NCI-H2081 (cell line): ENCODE measurements at places on chromosomes 5 and 9.

- DNase-seq, result no peak
Measured at GRCh38 chr5:2748179-2748860, 3.2 kb downstream of the IRX2 start.

GRCh38 chr9:131773911-131774379, 34.1 kb upstream of the RAPGEF1 start:
- no peak for DNase-seq

DNA sequence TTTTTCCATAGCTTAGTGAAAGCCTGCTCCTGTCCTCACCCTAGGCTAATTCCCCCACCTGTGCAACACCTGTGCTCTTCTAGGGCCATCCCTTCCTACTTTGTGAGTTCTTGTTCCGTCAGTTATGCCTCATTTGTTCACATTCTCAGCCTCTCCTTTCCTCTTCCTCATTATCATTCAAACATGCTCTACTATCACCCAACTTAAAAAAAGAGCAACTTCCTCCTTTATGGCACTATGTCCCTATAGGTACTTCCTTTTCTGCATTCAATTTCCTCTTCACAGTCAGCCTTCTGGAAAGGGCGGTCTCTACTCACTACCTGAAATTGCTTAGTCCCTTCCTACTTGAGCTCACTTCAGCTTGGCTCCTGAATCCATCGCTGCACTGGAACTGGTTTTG, 111.8 kb upstream of the LHFPL2 start:
- no peak for DNase-seq

DNA sequence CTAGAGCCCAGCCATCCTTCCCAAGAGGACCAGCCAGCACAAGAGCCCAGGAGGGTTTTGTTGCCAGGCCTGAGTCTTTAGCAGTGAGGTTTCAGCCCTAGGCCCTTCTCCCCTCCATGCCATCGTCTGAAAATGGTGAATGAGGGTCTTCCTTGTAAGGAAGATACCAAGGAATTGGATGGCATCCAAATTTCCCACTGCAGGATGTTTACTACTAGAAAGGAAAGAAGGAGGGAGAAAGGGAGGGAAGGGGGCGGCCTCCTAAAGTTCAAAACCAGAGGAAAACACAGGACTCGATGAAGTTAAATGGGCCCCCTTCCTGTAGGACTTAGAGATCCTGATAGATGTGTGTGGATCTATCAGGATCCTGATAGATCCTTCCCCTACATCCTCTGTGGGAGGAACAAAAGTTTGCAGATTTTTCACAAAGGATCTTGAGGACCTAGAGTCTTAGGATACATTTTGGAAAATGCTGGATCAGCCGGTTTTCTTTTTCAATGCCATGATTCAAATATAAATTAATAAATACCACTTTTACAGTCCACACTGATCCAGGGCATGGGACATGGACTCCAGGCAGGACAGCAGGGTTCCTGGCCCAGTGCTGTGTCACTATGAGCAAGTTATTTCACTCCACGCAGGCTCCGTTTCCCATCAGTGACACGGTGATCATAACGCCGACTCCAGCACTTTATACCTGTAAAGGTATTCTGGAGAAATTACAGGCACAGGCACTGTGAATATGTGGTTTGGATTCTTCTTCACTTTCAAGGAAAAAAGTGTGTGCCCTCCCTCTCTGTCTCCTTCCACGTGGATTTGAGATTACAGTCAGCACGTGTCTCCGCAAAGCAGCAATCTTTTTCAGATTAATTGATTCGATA, 40.9 kb downstream of the C5orf15 start:
- DNase-seq, result no peak

DNA sequence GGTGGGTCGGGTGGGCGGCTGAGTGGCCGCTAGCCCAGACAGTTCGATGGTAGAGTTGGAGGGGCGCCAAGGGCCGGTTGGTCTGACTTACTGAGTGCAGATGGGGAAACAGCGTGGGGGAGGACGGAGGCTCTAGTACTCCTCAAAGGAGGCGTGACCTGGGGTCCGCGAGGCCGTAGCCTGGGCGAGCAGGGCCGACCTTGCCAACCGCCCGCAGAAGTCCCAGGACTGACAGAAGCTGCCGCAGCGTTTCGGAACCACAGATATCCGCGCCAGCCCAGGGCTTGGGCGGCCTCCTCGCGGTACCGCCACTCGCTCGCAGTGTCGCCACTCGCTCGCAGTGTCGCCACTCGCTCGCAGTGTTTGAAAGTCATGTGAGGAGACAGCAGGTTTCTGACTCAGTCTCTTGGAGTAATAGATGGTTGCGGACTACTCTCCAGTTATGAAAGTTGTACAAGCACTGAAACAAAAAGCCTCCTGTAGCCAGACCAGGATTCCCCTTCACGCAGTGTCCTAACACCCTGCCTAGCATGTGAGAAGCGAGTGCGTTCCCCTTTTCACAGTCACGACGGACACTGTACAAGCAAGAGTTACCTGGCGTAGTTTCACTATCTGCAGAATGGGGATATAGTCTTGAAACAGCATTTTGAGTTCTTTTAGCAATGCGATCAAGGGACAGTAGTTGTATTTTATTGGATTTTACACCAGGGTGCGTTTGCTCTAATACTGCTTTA, 674 bp downstream of the TMEM38B start:
- DNase-seq, result peak; percentile 44

DNA sequence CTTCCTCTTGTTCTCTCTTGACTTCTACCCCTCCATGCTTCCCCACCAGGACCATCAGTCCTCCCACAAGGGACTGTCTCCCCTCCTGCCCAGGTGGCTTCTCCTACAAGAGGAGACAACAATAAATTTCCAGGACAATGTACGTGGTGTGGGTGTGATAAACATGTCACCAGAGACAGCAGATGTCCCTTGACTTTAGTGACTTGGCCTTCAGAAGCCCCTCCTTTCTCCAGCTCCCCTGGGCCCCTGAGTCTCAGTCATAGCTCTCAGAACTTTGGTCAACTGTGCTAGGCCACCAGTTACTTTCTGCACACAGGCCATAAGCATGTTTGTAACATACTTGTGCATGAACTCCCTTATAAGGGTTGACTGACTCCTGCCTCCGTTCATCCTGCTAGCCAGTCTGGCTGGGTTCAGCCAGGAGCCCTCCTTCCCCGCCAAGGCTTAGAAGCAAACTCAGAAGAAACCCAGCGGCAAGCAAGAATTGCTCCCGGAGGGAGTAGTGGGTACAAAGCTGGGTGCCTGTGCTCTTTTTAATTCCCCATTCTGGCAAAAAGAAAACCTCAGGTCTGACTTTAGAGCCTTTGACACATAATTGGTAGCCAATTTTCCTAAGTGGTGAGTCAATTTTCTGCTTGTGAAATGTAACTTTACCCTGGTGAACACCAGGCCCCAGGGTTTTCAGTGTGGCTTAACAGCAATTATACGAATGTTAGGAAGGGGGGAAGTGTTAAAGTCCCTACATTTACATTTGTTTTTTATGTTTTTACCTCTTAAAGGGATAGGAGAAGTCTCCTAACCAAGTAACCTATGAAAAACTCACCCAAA, 49.2 kb downstream of the EBF1 start:
- peak; percentile 59 for DNase-seq

GRCh38 chr9:75541734-75542133, 348.7 kb upstream of the PCSK5 start:
- DNase-seq, result no peak

DNA sequence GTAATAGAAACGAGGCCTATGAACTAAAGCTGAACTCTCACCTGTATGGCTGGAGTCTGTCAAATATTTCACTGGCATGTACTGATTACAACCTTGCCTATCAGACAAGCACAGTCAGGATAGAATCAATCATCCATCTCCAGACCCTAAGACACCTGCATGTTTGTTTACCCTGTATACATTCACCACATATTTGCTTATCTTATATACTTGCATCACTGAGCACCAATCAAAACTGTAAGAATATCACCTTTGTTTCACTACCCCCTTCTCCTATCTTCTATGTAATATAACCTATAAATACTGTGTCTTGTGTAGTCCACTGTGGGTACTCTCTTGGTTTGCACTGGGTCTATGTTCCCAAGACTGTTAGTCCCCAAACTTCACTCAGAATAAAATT, 1085.7 kb downstream of the TAF11L14 start:
- DNase-seq, result no peak

DNA sequence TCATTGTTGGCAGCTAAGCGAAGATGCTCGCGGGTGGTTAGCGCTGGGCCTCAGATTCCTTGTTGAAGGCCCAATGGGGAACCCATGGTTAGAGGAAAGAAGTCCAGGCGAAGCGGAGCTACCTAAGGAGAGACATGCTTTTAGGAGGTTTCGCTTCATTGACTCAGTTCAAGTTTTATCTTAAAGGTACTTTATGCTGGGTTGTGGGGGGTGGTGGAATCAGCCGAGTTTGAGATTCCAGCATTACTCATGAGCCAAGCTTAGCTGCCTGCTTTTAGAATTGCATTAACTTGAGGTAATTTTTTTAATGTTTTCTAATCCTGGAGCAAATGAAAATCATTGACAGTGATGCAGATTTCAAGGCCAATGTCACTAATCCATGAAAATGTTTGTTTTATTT, 16.1 kb downstream of the MEGF10 start:
- DNase-seq, result no peak

DNA sequence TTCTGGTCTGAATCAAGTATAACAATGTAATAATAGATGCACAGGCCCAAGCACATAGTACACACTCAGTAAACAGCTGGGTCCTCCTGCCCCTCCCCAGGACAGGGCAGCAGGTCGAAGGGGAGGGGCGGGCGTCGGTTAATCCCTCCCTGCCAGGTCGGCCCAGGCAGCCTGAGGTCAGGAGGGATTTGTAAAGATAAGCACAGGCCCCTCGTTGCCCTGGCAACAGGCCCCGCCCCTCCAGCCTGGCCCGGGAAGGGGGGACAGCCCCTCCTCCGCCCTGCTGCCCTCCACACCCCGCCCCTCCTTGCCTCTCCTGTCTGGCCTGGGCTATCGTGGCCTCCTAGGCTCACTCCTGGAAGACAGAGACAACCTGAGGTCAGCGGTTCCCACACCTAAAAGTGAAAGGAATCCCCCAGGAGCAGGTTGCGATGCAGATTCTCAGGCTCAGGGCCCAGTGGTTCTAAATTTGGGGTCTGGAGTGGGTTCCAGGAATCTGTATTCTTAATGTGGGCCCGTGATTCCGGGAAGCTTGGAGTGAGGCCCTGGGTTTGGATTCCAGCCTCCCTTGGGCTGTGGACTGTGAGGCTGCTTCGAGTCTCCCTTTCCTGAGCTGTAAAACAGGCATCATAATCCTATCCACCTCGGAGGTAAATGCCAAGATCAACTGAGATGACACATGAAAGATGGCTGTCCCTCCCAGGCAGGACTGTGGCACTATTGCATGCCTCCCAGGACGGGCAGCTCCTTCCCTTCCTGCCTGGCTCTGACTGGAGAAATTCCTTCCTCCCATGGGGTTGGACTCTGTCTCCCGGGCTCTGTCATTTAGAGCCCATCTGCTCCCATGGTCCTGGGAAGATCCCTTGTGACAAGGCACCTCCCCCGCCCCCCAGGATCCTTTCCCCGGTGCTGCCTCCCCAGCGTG, 4.4 kb downstream of the CRB2 start:
- DNase-seq, result no peak

DNA sequence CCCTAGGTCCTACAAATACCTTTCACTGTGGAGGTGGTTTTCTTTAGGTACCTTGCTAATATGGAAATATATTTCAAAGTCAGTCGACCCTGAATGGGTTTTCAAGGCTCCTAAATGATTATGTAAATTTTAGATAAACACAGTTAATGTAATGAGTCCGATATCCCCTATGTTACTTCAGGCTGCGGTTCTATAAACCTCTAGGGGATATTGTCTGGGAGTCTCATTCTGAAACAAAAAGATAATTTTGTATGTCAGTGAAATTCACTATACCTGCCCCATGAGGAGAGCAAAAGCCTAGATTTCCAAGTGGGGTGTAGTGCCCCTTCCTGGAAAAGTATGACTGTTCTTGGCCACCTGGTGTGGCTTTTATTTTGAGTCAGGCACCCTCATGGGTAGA, 377.3 kb downstream of the ICE1 start:
- no peak for DNase-seq

DNA sequence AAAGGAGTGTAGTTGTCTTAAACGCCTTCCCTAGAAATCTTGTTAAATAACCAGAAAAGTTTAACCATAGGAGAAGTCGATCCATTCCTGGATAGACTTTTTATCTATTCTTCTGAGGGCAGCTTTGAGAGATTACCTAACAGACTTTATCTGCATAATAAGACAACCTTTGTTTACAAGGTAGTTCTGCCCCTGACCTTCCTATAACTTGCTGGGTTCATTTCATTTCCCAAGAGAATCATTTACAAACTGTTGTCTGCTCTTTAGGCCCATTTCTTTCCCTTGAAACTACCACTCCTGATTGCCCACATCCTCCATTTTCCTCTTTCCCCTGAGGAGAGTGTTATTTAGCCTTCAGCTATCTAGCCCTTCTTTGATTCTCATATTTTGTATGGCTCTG, 65.9 kb upstream of the VPS13A start:
- DNase-seq, result no peak

DNA sequence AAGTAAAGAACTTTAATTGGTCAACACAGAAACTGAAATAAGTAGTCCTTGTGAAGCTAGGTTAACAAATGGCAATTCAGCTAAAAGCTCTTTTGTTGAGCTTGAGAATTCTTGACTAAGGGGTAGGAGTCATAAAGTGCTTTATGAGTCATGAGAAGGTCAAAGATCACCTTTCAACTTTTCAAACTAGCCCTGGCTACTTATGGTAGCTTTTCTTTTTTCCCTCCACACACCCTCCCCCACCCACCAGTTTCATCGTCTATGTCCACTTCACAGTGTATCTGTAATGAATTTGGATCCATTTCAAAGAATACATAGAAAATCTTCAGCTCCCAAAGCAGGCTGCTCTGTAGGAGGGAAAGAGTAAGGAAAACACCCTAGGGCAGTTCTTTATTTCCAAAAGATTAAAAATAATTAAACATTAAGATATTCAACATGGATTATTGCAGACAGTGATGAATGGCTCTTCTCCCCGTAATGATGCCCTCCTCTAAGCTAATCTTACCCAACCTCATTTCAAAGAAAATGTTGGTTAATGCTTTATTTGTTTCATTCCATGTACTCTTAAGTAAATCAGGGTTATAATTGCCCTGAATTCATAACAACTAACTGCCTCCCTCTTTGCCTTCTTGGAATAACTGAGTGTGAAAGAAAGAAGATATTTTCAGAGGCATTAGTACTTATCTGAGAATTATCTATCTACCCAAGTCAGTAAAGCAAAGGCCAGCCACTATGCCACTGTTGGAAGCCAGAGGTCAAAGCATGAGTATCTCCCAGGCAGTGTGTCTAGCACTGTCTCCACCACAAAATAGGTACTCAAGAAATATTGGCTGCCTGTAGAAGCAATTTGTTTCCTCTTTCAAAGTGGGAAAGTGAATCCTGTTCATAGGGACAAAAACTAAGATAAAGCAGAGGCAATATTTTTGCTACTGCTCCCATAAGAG, 290.6 kb downstream of the PIK3R1 start:
- no peak for DNase-seq

GRCh38 chr5:111735583-111736270, 21.3 kb downstream of the NREP start:
- DNase-seq, result no peak

DNA sequence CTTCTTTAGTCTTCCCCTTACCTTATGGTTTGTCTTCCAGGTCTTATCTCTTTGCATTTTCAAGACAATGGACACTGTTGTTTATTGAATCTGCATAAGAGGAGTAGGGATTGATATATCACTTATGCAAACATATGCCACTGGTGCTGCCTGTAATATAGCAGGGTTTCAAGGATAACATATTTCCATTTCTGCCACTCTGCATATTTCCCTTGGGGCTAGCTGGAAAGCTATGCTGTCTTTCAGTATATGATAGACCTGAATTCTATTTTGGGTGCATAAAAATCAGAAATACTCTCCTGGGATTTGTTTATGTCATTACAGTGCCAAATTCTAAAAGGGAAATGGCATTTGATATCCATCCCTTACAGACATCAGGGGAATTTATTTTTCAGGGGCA, 400.2 kb downstream of the TLR4 start:
- no peak for DNase-seq

- DNase-seq, result no peak
Measured at GRCh38 chr5:77844373-77844622, 68.2 kb upstream of the TBCA start.
